ENCODE measurements at places on chromosomes 16 and 17. TPM values are rescaled to one million over a fixed set of nuclear protein-coding genes. Genes with fewer than 3 reads are reported as not detected.

DNA sequence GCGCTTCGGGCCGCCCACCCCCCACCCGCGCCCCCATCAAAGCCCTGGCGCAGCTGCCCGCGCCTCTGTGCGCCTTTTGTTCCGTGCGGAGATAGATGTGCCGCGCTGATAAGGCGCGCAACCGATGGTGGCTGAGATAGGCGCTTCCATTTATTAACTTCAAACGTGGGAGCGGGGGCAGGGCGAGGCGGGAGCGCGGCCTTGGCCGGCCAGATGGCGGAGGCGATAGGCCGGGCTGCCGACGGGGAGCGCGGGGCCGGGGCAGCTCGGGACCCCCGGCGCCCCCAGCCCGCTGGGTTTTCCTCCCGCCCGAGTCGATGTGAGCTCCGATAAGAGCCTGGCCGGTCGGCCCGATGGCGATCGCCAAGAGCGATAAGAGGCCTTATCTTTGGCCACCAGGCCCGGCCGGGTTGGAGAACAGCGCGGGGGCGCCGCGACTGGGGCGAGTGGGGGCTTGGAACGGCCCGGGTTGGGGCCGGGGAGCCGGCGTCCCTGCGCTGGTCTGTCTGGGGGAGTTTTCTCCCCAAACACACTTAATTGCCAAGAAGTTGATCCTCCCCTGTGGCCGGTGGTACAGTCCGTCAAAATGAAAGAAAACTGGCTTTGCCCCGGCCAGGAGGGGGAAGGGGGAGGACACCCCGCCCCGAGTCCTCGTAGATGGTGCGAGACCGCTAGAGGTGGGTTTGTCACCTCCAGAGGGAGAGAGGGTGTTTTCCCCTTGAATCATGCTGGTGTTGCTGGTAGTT is 2.7 kb downstream of the ZFPM1 start:
- peaks cover 37% of the 10 kb centered on the region for H3K4me1 ChIP-seq
- H3K27ac ChIP-seq: peak overlapping the region; percentile 89
- DNase-seq: peak; percentile 82
- H3K36me3 ChIP-seq: no peaks in the 10 kb centered on the region
- peaks cover 55% of the 10 kb centered on the region for H3K27me3 ChIP-seq

GRCh38 chr17:42674755-42675347 is 1.9 kb downstream of the PLEKHH3 start:
- H3K36me3 ChIP-seq: peaks cover 38% of the 10 kb centered on the region
- peaks cover 54% of the 10 kb centered on the region for H3K27me3 ChIP-seq
- peaks cover 80% of the 10 kb centered on the region for H3K4me1 ChIP-seq
- H3K4me3 ChIP-seq: peak overlapping the region; percentile 85
- H3K27ac ChIP-seq: peak overlapping the region; percentile 96

GRCh38 chr16:68737730-68738629 is 888 bp downstream of the CDH1 start:
- peak overlapping the region; percentile 56 for H3K4me3 ChIP-seq
- H3K27me3 ChIP-seq: peaks cover 23% of the 10 kb centered on the region
- H3K27ac ChIP-seq: peak overlapping the region; percentile 91
- no peaks in the 10 kb centered on the region for H3K36me3 ChIP-seq
- peak; percentile 84 for DNase-seq

DNA sequence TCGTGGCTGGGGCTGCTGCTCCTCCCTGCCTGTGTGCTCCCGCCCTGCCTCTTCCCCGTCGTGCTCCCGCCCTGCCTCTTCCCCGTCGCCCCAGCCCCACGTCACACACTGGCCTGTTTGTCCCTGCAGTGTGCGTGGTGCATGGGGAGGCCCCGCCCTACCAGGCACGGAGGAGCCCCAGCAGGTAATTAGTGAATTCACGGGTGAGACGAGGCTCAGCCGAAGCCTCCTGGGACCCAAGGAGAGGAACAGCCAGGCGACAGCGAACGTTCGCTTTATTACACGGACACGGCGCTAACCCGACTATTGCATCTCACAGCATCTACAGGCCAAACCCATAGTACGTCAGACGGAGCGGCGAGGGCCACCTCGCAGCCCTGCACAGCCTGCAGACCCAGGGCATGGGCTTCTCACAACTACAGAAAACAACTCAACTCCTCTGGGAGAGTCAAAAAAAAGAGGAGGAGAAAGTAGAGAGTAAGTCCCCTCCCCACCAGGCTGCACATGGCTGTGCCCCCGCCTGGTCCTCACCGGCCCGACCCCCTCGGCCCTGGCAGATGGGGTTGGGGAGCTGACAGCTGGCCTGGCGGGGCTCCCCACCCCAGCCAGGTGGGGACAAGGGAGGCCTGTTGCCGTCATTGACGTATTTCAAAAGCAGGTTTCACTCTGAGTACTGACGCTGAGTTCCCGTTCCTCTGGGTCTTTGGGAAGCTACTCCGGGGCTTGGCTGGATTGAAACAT is 4.3 kb upstream of the PABPN1L start:
- H3K27ac ChIP-seq: no peak overlapping the region
- no peaks in the 10 kb centered on the region for H3K4me1 ChIP-seq
- peaks cover 72% of the 10 kb centered on the region for H3K27me3 ChIP-seq
- DNase-seq: peak; percentile 59
- peak overlapping the region; percentile 13 for H3K4me3 ChIP-seq
- no peaks in the 10 kb centered on the region for H3K36me3 ChIP-seq

GRCh38 chr16:1019231-1020090 is 37.9 kb downstream of the SOX8 start:
- H3K36me3 ChIP-seq: no peaks in the 10 kb centered on the region
- peak overlapping the region; percentile 51 for H3K27ac ChIP-seq
- no peak for DNase-seq
- peaks cover 44% of the 10 kb centered on the region for H3K27me3 ChIP-seq
- H3K4me1 ChIP-seq: no peaks in the 10 kb centered on the region

DNA sequence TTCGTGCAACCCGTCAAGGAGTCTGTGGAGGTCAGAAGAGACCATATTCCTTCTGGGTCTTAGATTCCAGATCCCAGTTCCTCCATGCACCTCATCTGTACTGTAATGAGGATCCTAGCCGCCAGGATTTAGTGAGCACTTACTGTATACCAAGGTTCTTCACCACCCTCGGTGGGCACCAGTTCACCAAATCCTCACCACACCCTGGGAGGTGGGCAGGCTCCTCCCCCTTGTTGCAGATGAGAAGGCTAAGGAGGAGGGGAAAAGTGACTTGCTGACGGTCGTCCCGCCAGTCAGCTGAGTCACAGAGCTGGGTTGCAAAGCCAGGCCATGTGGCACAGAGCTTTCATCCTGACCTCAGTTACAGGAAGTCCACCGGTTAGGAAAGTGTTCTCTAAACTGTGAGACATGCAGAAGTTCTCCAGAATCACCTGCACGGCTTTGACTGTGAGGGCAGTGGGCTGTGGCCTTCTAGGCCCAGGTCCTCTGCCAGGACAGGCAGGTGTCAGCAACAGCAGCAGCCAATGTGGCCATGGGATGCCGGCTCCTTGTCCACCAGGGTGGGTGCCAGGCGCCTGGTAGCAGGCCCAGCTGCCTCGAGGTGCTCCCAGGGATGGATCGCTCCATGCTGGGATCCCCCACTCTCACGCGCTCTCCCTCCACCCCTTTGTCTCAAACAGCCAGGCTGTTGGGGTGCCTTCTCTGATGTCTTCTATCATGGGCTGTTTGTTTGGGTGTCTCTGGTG is 240.3 kb upstream of the GSE1 start:
- H3K27me3 ChIP-seq: no peaks in the 10 kb centered on the region
- H3K4me3 ChIP-seq: no peak overlapping the region
- peak; percentile 61 for DNase-seq

- peaks cover 10% of the 10 kb centered on the region for H3K4me1 ChIP-seq
- no peaks in the 10 kb centered on the region for H3K36me3 ChIP-seq
- DNase-seq: peak; percentile 90
- H3K27me3 ChIP-seq: no peaks in the 10 kb centered on the region
- no peak overlapping the region for H3K27ac ChIP-seq
These were observed 57.1 kb upstream of the WSB1 start for GRCh38 chr17:27236717-27237315.

- H3K27ac ChIP-seq: peak overlapping the region; percentile 90
- no peaks in the 10 kb centered on the region for H3K27me3 ChIP-seq
- H3K4me3 ChIP-seq: peak overlapping the region; percentile 76
- DNase-seq: peak; percentile 49
- peaks cover 14% of the 10 kb centered on the region for H3K36me3 ChIP-seq
These were observed 1.0 kb upstream of the ANTKMT start for GRCh38 chr16:719815-720446.

- no peak for DNase-seq
- no peak overlapping the region for H3K4me3 ChIP-seq
- H3K27ac ChIP-seq: no peak overlapping the region
- no peaks in the 10 kb centered on the region for H3K36me3 ChIP-seq
- H3K27me3 ChIP-seq: no peaks in the 10 kb centered on the region
These were observed 1254.5 kb upstream of the GOT2 start for GRCh38 chr16:59988591-59988990.

DNA sequence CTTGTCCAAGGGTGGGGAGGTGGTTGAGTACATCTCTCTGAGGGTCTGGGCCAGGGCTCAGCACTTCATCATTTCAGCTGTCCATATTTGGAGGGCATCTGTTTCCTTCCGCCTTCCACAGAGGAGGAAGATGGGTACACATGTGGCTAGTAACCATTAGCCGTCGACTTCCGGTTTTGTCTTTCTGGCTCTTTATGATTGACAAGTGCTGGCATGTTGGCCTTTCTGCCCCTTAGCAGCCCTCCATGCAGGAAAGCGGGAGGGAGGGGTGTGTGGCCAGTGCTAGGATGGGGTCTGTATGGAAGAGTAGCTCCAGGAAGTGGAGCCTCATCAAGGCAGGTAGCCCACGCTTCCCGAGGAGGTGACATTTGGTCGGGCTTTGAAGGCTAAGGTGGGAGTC is 69.6 kb downstream of the RAI1 start:
- H3K27ac ChIP-seq: peak overlapping the region; percentile 83
- peaks cover 26% of the 10 kb centered on the region for H3K4me1 ChIP-seq
- H3K27me3 ChIP-seq: no peaks in the 10 kb centered on the region
- H3K36me3 ChIP-seq: no peaks in the 10 kb centered on the region
- no peak overlapping the region for H3K4me3 ChIP-seq

DNA sequence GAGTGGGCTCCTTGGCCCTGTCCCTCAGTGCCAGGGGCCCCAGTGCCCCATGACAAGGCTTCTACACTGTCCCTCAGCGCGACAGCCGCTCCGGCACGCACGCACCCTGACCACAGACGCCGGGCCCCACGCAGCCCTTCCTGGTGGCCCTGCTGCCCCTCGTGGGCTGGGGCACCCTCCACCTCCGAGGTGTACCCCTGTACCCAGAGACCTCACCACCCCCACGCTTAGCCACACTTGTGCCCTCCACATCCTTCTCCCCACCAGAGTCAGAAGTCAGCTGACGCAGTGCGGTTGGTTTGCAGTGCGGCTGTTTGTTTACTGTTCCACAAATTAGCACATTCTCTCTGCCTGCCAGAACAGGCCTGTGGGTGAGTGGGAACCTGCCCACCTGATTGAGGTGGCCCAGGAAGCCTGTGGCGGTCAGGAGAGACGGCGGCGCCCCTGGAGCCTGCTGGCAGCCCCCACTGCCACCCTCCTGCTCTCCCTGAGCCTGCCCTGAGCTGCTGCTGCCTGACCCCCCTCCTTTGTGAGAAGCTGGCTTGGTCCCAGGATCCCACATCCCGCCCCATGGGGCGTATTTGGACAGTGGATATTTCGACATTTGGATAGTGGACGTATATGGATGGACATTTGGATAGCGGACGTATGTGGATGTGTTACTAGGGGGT is 38.0 kb upstream of the CDH15 start:
- H3K36me3 ChIP-seq: peaks cover 23% of the 10 kb centered on the region
- no peaks in the 10 kb centered on the region for H3K4me1 ChIP-seq
- DNase-seq: no peak
- H3K27ac ChIP-seq: no peak overlapping the region
- no peak overlapping the region for H3K4me3 ChIP-seq
- no peaks in the 10 kb centered on the region for H3K27me3 ChIP-seq

GRCh38 chr17:73835605-73836004 is 191.4 kb upstream of the SDK2 start:
- H3K27ac ChIP-seq: no peak overlapping the region
- no peaks in the 10 kb centered on the region for H3K36me3 ChIP-seq
- H3K27me3 ChIP-seq: peaks cover 88% of the 10 kb centered on the region
- no peak for DNase-seq
- no peaks in the 10 kb centered on the region for H3K4me1 ChIP-seq

- H3K4me3 ChIP-seq: peak overlapping the region; percentile 78
- H3K27ac ChIP-seq: peak overlapping the region; percentile 85
- DNase-seq: no peak
- no peaks in the 10 kb centered on the region for H3K36me3 ChIP-seq
These were observed 559 bp downstream of the CLUH start for GRCh38 chr17:2710803-2711607.

DNA sequence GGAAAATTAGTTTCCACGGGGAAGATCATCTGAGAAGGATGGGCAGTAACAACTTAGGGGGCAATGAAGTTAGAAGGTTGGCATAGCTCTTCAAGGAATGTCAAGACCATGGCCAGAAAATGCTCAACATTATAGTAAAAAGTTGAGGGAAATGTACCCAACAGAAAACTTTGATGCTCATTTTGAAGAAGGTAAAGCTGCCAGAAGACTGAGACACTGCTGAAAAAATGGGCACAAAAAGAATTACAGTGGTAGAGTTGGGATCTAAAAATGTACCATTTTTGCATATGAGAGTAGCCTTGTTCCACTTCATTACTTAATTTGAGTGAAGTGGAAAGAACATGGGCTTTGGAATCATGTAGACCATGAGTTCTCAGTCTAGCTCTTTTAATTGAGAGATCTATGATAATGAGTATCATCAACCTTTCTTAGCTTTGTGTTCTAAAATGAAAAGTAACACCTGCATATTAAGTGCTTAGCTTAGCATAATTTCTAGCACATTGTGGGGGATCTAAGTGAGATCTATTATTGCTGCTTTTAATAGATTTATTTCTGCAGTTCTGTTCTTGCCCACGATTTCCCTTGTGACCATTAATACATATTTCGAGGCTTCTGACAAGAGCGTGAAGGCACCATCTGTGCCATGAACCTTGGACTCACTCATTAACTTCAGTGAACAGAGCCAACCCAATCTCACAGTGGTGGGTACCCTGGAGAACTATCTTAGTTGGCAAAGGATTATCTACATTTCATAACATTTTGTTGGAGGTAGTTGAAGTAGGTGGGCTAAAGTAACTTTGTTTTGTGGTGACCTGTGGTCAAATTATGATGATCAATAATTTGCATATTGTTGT is 3.0 kb downstream of the NACA2 start:
- peaks cover 8% of the 10 kb centered on the region for H3K27me3 ChIP-seq
- H3K4me3 ChIP-seq: no peak overlapping the region
- no peak overlapping the region for H3K27ac ChIP-seq
- H3K4me1 ChIP-seq: no peaks in the 10 kb centered on the region
- DNase-seq: no peak
- H3K36me3 ChIP-seq: no peaks in the 10 kb centered on the region

DNA sequence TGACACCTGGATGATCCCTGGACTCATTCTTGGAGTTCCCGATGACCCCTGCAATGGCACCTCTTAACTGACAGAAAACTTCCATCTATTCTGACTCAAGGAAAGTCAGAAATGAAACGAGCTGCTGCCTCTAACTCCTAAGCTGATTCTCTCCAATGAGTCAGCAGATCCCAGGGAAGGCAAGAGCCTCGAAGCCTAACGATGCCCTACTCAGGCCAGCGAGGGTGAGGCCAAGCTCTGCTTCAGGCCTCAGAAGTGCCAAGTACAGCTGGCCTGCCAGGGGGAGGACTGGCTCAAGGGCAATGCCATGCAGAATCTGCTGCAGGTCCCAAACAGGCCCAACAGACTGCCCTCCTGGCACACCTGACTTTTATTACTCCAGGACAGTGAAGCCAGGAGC is 36.3 kb downstream of the PLXDC1 start:
- no peaks in the 10 kb centered on the region for H3K36me3 ChIP-seq
- DNase-seq: no peak
- peaks cover 7% of the 10 kb centered on the region for H3K4me1 ChIP-seq
- peak overlapping the region; percentile 13 for H3K27ac ChIP-seq
- no peak overlapping the region for H3K4me3 ChIP-seq

SBK1 gene
- total RNA-seq: 2.0 TPM

IRF8 gene
- 10.3 TPM for total RNA-seq

KIF2B gene
- total RNA-seq: not detected

HOXB6 gene
- total RNA-seq: 11.9 TPM

CLEC18A gene
- total RNA-seq: 3.3 TPM

CRISPLD2 gene
- total RNA-seq: 102 TPM

All from stomach (tissue), 19 donors.